A549 (cell line): ENCODE measurements at places on chromosomes 6 and 20.

GRCh38 chr6:114085211-114085610 is 114.3 kb upstream of the HDAC2 start:
- DNase-seq = no peak

DNA sequence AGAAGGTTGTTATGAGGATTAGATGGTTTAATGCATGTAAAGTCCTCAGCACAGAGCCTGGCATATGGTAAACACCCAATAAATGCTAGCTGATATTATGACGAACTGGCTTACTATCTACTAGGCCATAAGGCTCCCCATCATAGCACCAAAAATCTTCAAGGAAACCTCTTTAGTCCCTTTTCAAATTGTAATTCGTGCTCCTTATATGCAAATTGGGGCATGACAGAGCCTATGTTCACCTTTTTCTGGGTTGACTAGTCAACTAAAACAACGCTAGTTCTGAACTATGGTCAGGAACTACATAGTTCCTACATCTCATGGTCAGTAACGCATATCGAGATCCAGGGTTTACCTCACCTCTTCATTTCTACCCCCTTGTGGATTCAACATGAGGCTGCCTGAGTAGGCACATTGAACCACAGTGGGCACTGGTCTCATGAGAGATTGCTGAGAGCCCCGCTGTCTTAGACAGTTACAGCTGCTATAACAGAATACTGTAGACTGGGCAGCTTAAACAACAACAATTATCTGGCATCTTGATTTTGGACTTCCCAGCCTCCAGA is 97.2 kb upstream of the TNFAIP3 start:
- DNase-seq = no peak

DNA sequence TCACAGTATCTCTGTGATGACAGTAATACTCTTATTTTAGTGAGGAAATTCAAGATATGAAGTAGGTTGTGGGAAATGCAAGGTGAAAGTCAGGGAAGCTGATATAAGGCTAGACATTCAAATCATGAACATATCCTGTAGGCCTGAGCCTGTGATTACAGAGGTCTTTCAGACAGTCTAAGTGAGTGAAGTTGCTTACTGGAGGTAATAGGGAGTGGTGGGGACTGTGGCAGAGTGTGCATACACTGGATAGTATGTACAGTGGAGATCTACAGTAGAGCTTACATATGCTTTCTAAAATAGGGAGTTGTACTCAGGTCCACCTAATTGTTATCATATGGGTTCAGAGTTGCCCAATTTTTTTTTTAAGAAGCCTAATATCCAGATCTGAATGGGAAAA is 3.1 kb downstream of the DHX35 start:
- no peak for DNase-seq

GRCh38 chr20:61487346-61487996 is 235.4 kb downstream of the CDH4 start:
- DNase-seq = no peak

DNA sequence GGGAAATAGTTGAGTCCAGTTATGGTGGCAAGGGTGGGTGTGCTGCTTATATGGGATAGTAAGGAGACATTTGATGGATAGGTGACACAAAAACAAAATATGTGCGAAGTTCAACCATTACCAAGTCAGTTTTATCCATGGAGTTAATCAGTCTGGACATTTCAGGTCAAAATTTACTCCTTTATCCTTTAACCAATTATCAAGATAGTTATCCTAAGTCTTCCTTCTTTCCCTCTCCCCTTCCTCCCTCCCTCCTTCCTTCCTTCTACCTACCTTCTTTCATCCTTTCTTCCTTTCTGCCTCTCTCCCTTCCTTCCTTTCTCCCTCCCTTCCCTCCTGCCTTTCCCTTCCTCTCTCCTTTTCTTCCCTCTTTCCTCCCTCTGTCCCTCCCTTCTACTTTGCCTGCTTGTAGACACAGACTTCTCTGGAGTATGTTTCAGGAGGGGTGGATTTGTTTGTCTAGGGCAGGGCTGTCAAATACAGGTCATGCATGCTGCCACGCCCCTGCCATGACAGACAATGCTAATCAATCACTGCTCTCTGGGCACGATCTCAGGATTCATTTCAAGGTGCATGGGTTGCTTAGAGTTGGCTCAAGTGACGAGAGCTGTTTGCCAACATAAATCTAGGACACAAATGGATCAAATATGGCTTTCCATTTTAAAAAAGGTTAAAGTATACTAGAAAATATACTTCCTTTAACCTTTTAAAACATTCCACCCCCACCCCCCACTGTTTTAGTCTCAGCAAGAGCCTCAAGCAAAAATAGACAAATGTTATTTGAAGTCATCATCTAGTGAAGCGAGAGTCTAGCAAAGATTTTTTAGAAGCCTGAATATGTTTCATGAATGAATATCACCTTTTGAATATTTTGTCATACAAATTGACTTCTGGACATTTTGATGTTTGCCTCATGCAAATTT is 281.6 kb upstream of the CITED2 start:
- peak; percentile 79 for DNase-seq

- no peak for DNase-seq
Observed at GRCh38 chr6:113050010-113050858, 703.1 kb downstream of the RFPL4B start.

GRCh38 chr20:59323731-59324130 is 23.3 kb downstream of the EDN3 start:
- no peak for DNase-seq

GRCh38 chr6:13544454-13545186 is 29.8 kb upstream of the SIRT5 start:
- no peak for DNase-seq

DNA sequence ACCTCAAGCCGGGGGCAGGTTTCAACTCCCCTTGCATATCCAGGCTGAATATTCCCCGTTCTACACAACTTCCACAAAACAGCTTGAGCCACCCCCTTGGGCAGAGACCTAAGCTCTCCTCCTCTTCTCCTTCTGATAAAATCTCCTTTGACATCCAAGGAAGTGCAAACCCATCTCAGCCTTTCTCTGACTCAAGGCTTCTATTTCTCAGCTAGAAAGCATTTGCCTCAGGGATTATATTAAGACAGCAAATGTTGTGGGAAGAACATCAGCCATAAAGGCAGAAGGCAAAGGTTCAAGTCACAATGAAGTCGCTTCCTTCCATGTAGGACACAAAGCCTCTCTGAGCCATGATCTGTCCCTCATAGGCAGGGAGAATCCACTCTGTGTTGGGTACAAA is 386.6 kb upstream of the ARID1B start:
- no peak for DNase-seq

DNA sequence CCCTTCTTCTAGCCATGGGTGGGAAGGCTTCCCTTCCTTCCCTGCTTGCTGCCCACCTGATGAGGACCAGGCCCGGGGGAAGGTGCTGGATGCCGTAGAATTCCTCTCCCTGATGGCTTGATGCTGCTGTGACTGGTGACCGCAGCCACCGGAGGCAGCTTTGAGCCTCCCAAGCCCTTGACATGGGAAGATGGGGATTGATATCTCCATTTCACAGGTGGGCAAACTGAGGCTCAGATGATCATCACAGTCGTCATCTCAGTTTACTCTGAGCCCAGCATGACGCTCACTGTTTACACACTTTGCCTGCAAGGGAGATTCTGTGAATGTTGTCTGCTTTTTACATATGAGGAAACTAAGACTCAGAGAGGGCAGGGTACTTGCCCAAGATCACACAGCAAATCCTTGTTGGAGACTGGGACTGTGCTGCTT is 43.9 kb downstream of the SRC start:
- no peak for DNase-seq

DNA sequence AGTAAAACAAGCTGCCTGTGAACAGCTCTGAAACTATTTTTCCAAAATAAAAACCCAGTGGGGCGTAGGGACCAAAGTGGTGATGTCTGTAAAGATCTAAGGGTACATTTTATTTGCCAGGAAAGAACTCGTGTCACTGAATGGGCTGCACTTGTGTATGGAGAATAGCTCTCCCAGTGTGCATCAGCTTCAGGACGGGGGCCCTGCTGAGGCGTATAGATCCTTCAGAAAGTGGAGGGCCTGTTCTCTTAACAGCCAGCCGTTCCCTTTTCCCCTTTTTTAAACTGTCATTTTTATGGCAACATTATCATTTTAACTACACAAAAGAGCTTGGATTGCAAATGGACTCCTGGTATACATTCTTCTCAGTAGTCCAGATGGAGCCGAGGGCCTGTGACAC is 137.3 kb downstream of the TMEM242 start:
- no peak for DNase-seq

DNA sequence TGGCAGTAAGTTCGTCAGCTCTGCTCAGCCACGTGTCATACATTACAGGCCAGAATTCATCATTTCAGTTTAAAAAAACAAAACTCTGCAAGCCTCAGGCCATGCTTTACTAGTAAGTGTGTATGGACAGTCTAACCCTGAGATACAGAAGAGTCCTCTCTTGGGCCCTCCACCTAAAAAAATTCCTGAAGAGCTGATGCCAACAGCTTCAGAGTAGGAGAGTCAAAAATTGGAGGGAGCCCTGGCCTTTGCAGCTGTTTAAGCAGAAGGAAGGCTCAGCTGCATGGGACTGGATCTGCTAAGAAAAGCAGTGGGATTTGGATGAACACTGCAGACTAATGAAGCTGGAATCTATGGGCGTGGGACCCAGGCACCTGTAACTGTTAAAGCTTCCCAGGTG is 47.2 kb upstream of the FAM8A1 start:
- no peak for DNase-seq

GRCh38 chr6:99341862-99342455 is 7.5 kb downstream of the FAXC start:
- DNase-seq = no peak

GRCh38 chr20:859751-860231 is 26.3 kb downstream of the FAM110A start:
- no peak for DNase-seq

- peak; percentile 92 for DNase-seq
Observed at GRCh38 chr20:17558154-17558940, 11.5 kb upstream of the DSTN start.

DNA sequence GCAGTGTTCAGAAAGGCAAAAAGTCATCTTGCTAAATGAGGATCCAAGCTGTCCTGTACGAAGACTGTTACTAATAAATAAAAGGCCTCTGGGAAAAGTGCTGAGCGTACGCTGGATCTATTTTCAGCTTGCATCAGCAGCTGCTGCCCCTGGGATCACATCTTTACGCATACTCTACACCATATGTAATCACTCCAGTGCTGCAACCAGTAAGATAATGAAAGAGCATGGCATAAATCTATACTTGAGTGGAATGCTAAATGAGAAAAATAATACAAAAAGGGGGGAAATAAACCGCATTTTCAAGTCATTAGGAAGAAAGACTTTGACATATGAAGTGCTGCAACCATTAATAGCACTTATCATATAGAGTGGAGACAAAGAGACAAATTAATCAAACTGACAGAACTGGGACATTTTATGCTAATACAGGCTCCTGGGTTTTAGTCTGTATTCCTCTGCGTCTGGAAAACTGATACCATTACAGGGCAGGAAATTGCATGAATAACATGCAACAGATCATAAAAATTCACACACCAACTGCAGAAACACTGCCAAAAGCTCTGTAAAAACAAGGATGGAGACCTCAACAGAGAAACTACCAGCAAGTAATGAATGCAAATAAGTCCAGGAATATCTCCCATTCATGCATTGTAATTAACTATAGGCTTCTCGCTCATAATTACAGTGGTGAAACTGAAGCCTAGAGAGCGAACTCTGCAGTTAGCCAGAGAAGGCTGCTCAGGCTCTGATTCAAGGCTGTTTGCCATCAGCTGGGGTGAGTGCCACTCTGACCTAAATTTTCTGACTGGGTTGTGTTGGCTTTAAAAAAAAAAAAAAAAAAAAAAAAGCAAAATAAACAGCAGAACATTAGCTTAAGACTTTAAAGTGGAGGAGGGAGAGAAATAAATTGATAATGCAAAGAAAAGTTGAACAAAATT is 83.8 kb downstream of the GJA10 start:
- DNase-seq = no peak

- no peak for DNase-seq
Observed at GRCh38 chr20:54276577-54277169, 68.8 kb downstream of the PFDN4 start.

GRCh38 chr6:35024551-35025054 is 116.5 kb downstream of the TCP11 start:
- DNase-seq = peak; percentile 78

- DNase-seq = peak; percentile 60
Observed at GRCh38 chr20:53899351-53900167, 170.8 kb downstream of the BCAS1 start.

DNA sequence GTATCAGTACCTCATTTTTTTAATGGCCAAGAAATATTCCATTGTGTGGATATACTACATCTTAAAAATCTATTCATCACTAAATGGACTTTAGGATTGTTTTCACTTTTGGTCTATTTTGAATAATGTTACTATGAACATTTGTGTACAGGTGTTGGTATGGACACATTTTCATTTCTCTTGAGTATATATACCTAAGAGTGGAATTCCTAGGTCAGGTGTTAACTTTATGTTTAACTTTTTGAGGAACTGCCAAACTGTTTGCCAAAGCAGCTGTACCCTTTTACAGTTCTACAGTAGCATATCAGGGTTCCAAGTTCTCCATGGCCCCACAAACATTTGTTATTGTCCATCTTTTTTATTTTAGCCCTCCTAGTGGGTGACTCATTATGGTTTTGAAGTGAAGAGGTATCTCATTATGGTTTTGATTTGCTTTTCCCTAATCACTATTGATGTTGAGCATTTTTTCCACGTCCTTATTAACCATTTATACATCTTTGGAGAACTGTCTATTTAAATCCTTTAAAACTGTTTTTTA is 28.2 kb downstream of the DSTN start:
- no peak for DNase-seq

DNA sequence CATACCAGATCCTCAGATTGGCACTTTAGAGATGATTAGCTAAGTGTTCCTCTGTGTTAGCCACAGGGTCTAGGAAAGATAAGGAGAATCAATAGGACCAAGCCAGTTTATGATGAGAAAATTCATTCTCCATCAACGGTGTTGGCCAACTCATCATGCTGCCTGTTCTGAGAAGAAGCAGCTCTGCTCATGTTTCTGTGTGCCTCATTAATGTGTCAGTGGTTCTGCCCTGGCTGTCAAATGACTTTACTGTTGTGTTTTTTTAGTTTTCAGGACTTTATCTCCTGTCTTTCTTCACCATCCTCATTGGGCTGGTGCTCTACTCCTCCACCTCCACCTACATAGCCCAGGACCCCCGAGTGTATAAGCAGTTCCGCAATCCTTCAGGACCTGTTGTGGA is 234.3 kb upstream of the PLN start:
- DNase-seq = no peak

GRCh38 chr20:10094566-10095173 is 59.9 kb downstream of the ANKEF1 start:
- no peak for DNase-seq

- no peak for DNase-seq
Observed at GRCh38 chr6:52990342-52990741, 4.7 kb downstream of the GSTA4 start.

DNA sequence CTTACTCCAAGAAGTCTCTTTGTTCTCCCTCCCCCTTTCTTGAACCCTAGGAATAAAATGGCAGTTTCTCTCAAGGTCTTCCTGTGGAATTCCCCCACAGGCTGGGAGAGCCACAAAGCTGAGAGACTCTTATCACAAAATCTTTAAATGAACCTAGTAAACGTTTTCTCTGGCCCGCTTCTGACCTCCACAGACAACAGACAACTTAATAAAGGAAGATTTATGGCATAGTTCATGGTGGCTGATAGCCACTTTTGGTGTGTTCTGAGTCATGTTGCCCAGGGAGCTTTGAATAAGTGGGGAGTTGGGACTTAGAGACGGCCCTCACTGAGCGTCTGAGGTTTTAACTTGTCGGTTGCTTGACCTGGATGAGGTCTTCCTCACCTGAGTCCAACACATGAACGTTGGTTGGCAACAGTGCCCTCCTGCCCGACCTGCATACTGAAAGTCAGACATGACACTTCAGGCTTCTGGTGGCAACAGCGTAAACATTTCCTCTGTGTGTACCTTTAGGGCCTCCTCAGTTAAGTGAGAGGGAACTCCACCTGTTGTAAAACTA is 124.1 kb downstream of the FOXO3 start:
- DNase-seq = no peak
